ENCODE measurements at places on chromosomes 2 and 18. TPM values are rescaled to one million over a fixed set of nuclear protein-coding genes. Genes with fewer than 3 reads are reported as not detected.

LHCGR gene
- 0.44 TPM for polyA plus RNA-seq

ANKRD23 gene
- 14.4 TPM for polyA plus RNA-seq

STAT4 gene
- polyA plus RNA-seq: 7.5 TPM

FER1L5 gene
- polyA plus RNA-seq: 0.27 TPM

FOXD4L1 gene
- polyA plus RNA-seq: 1.6 TPM
